ENCODE measurements at places on chromosomes 13 and 19.

DNA sequence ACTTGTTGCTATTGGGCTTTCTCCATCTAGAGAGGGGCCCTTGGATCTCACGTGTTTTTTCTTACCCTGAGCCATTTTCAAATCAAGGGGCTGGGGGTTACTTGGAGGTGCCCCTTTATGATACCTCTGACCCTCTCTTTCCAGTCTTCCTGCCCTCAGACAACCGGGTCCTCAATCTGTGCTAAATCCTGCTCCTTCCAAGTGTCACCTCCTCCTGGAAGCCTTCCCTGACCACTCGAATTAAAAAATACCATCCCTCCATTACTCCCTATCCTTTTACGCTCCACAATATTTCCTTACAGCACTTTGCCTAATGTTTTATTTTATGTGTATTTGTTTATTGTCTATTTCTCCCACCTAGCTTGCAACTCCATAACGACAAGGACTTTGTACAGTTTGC is 3.3 kb downstream of the KLK8 start:
- no peak for DNase-seq

GRCh38 chr19:31525610-31526147 is 176.4 kb upstream of the TSHZ3 start:
- no peak for DNase-seq

DNA sequence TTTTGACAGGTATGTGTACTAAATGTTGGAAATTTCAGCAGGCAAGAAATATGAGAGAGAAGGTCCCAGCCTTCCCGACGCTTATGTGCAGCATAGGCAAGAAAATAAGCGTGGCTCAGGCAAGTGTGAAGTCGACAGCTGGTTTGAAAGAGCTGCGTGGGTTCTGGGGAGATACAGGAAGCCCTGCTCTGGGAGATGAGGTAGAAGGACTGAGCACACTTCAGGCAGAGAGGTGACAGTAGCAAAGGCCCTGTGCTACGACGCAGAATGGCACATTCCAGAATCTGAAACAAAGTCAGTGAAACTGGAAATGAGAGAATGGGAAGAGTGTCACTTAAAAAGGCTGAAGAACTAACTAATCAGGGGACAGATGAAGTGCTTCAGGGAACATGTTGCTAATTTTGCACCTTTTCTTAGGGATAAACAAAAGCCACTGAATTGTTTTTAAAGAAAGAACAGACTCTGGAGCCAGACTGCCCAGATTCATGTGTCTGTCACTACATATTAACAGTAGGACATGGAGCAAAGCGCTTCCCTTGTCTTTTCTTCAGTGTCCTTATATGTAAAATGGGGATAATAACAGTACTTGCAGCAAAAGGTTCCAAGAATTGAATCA is 160.1 kb downstream of the SPRY2 start:
- no peak for DNase-seq

DNA sequence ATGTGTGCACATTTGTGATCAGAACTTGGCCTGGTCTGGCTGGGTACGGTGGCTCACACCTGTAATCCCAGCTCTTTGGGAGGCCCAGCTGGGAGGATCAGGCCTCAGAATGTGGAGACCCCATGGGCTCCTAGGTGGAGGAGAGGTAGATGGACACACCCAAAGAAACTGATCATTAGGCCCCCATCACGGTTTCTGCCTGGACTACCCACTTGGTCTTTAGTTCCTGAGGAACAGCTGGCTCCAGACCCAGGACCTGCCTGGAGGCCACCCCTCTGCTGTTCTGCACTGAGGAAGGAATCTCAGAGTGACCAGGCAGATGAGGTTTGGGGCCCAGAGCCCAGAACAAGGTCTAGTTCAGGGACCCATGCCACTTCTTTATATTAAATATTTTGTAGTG is 1.5 kb downstream of the CBLC start:
- DNase-seq, result no peak

Data from NCI-H510A treated with DMSO at 0.1 percent for 48 hours (cell line).